ENCODE measurements at places on chromosomes 12 and 14. TPM values are rescaled to one million over a fixed set of nuclear protein-coding genes. Genes with fewer than 3 reads are reported as not detected.
A peak's percentile ranks its signal among the peaks of the same experiment; 100 is the strongest.

Gene GNG2
- 19.0 TPM for total RNA-seq

GRCh38 chr12:65518771-65519170 lies 240.3 kb downstream of the MSRB3 start:
- no peak for DNase-seq
- peaks cover 6% of the 10 kb centered on the region for H3K4me1 ChIP-seq
- no peak overlapping the region for H3K4me3 ChIP-seq
- H3K27me3 ChIP-seq: no peaks in the 10 kb centered on the region

Gene VRTN
- 143 TPM for total RNA-seq

- peak overlapping the region; percentile 64 for H3K4me3 ChIP-seq
- DNase-seq: peak; percentile 80
- H3K4me1 ChIP-seq: peaks cover 43% of the 10 kb centered on the region
- no peaks in the 10 kb centered on the region for H3K36me3 ChIP-seq
These were observed 347 bp downstream of the SYNDIG1L start for GRCh38 chr14:74425525-74426201.

DNA sequence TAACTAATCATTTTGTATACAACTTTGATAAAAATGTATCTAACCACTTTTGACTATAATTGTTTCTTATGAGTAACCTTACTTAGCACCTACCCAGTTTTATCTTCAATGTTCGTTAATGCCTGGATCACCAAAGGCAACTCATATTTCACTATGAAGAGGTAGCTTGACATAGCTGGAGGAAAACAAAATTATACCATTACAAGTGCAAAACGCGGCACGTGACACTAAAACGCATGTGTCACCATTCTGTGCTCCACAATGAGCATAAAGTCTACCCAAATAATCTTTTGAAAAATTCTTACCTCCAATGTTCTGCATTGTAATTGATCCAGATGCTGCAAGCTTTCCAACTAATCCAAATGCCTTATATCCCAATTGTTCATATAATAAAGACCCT lies 5.8 kb downstream of the SLC38A2 start:
- H3K27ac ChIP-seq: peak overlapping the region; percentile 35
- no peak overlapping the region for H3K4me3 ChIP-seq
- H3K27me3 ChIP-seq: no peaks in the 10 kb centered on the region
- peaks cover 23% of the 10 kb centered on the region for H3K4me1 ChIP-seq

DNA sequence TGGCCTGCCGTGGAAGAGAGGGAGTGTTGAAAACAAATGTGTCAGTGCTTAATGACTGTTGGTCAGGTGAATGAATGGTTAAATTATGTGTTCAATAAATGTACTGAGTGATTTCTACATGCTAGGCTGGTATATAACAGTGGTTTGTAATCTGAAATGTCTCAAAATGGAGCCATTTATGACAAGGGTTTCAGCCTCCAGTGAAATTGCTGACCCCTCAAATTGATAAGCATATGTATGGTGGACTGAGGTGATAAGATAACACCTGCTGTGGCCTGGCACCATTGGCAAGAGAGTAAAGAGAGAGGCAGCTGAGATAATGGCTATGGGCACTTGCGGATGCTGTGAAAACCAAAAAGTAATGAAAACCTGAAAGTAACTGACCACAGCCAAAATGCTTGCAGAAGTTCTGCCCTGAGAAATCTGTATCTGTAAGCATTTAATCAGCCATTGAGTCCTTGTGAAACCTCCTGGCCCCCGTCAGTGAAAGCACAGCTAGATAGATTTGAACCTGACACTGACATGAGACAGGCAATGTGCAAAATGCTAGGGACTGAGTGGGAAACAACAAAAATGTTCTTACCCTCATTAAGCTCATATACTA lies 1.4 kb upstream of the BCAT1 start:
- H3K4me1 ChIP-seq: peaks cover 35% of the 10 kb centered on the region
- no peak for DNase-seq
- no peak overlapping the region for H3K4me3 ChIP-seq
- peaks cover 3% of the 10 kb centered on the region for H3K36me3 ChIP-seq
- no peak overlapping the region for H3K27ac ChIP-seq

- H3K27ac ChIP-seq: no peak overlapping the region
- H3K4me3 ChIP-seq: no peak overlapping the region
- no peak for DNase-seq
- H3K4me1 ChIP-seq: no peaks in the 10 kb centered on the region
- H3K36me3 ChIP-seq: no peaks in the 10 kb centered on the region
These were observed 126.9 kb downstream of the SLC25A21 start for GRCh38 chr14:37045340-37046061.

DNA sequence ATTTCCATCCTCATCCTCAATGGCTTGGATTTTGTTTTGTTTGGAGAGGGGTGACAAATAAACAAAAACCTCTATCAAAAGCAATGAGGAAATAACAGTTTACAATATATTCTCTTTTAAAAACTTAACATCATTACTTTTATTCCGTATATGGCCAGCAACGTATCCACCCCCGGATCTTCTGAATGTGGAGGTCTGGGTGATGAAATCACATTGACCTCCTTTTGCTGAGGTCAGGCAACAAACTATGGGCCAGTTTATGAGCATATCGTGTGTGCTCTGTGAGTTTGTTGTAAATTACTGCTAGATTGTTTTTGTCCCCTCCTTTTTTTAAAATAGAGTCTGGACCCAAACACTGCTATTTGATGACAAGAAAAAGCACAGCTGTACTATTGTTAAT lies 178.1 kb downstream of the BCAT1 start:
- no peaks in the 10 kb centered on the region for H3K36me3 ChIP-seq
- no peak for DNase-seq
- H3K4me3 ChIP-seq: no peak overlapping the region
- no peaks in the 10 kb centered on the region for H3K4me1 ChIP-seq

Gene C12orf42
- total RNA-seq: 1.1 TPM

- H3K4me1 ChIP-seq: peaks cover 19% of the 10 kb centered on the region
- DNase-seq: peak; percentile 13
- H3K36me3 ChIP-seq: no peaks in the 10 kb centered on the region
- H3K27ac ChIP-seq: peak overlapping the region; percentile 74
These were observed 75.9 kb downstream of the TMEM132D start for GRCh38 chr12:129827866-129828384.

DNA sequence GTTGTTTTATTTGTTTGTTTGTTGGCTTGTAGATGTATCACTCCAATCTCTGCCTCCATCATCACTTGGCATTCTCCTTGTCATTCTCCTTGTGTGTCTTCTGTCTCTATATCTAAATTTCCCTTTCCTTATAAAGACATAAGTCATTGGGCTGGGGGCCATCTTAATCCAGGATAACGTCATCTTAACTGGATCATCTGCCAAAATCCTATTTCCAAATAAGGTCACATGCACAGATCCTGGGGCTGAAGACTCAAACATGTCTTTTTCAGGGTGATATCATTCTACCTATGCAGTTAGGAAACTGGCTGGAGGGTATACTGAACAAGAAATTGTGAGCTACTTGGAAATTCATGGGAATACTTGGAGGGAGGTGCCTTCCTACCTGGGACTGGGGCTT lies 8.7 kb upstream of the CCDC60 start:
- H3K36me3 ChIP-seq: no peaks in the 10 kb centered on the region
- H3K27ac ChIP-seq: no peak overlapping the region
- DNase-seq: no peak
- no peaks in the 10 kb centered on the region for H3K27me3 ChIP-seq
- H3K4me1 ChIP-seq: no peaks in the 10 kb centered on the region

DNA sequence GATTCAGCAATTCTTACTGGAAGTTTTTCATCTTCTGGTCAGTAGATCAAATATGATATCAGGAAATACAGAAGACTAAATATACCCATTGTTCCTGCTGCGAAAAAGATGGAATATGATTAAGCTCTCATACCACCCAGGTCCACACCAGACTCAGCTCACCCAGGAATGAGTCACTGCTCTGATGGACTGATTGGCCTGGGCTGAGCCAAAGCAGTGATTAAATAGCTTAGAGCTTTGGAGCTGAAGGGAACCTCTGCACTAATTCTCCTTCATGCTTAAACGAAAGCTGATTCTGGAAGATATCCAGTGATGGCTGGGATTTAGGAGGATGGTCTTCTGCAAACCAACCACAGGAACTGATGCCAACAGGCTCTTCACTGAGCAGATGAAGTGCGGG lies 62.0 kb upstream of the SYT1 start:
- H3K4me1 ChIP-seq: no peaks in the 10 kb centered on the region
- peak; percentile 8 for DNase-seq
- H3K27ac ChIP-seq: no peak overlapping the region
- H3K27me3 ChIP-seq: no peaks in the 10 kb centered on the region

All from GM23338 (cell line).